ENCODE measurements at places on chromosomes 7 and 10. TPM values are rescaled to one million over a fixed set of nuclear protein-coding genes. Genes with fewer than 3 reads are reported as not detected.

Gene IL2RA
- total RNA-seq = not detected

Gene CALCR
- total RNA-seq = not detected

Gene EBLN1
- total RNA-seq = not detected

Gene FFAR4
- not detected for total RNA-seq

Gene PROSER2
- 10.2 TPM for total RNA-seq

Gene ECHDC3
- 1.2 TPM for total RNA-seq

Gene OIT3
- under 0.01 TPM for total RNA-seq

Gene SKAP2
- total RNA-seq = 17.3 TPM

Gene SAMD9L
- 26.5 TPM for total RNA-seq

Gene DDX50
- total RNA-seq = 43.1 TPM

Gene FOXI2
- total RNA-seq = not detected

Gene ABCC2
- total RNA-seq = 1.1 TPM

Gene NPTX2
- 0.40 TPM for total RNA-seq

Gene AMZ1
- not detected for total RNA-seq

Gene CYP2C19
- not detected for total RNA-seq

Gene CNPY1
- total RNA-seq = not detected

Gene FASTK
- total RNA-seq = 50.1 TPM

Gene STAMBPL1
- total RNA-seq = 6.5 TPM

Gene ELN
- 0.07 TPM for total RNA-seq

Gene LFNG
- total RNA-seq = 10.8 TPM

Gene RFC2
- 25.3 TPM for total RNA-seq

Gene SPDYE11
- total RNA-seq = not detected

Gene ITGA8
- total RNA-seq = 0.65 TPM

Gene PLEKHS1
- total RNA-seq = not detected

Gene OR6B1
- total RNA-seq = not detected

Gene COL13A1
- 73.0 TPM for total RNA-seq

Gene GPR26
- not detected for total RNA-seq

Gene ADAM12
- total RNA-seq = 0.14 TPM

Gene UCN3
- not detected for total RNA-seq

Gene CCL24
- 0.53 TPM for total RNA-seq

Gene PNLIPRP3
- total RNA-seq = not detected

Gene LRRC4
- 1.3 TPM for total RNA-seq

Gene TSPAN14
- 130 TPM for total RNA-seq

Gene HEPACAM2
- total RNA-seq = not detected

Gene ACHE
- 0.13 TPM for total RNA-seq

Gene SRRM3
- 0.80 TPM for total RNA-seq

Gene AGR3
- total RNA-seq = not detected

Gene TAF3
- total RNA-seq = 7.4 TPM

Gene RBM20
- total RNA-seq = not detected

Gene ELFN1
- total RNA-seq = 0.53 TPM

Gene SEMA3D
- 1.2 TPM for total RNA-seq

Gene TWIST1
- total RNA-seq = not detected

Gene CYP2E1
- not detected for total RNA-seq

Gene SPDYE5
- total RNA-seq = under 0.01 TPM

Gene ZNF248
- 6.4 TPM for total RNA-seq

Gene TFEC
- total RNA-seq = 29.1 TPM

Gene OR2A42
- not detected for total RNA-seq

Gene SLC13A1
- total RNA-seq = not detected

Gene ATRNL1
- total RNA-seq = not detected
